ENCODE measurements at places on chromosomes 4 and X.
A peak's percentile ranks its signal among the peaks of the same experiment; 100 is the strongest.

GRCh38 chrX:120428309-120428708, 40.8 kb downstream of the LAMP2 start:
- no peak for DNase-seq

GRCh38 chrX:119181491-119181890, 53.9 kb upstream of the KIAA1210 start:
- no peak for DNase-seq

DNA sequence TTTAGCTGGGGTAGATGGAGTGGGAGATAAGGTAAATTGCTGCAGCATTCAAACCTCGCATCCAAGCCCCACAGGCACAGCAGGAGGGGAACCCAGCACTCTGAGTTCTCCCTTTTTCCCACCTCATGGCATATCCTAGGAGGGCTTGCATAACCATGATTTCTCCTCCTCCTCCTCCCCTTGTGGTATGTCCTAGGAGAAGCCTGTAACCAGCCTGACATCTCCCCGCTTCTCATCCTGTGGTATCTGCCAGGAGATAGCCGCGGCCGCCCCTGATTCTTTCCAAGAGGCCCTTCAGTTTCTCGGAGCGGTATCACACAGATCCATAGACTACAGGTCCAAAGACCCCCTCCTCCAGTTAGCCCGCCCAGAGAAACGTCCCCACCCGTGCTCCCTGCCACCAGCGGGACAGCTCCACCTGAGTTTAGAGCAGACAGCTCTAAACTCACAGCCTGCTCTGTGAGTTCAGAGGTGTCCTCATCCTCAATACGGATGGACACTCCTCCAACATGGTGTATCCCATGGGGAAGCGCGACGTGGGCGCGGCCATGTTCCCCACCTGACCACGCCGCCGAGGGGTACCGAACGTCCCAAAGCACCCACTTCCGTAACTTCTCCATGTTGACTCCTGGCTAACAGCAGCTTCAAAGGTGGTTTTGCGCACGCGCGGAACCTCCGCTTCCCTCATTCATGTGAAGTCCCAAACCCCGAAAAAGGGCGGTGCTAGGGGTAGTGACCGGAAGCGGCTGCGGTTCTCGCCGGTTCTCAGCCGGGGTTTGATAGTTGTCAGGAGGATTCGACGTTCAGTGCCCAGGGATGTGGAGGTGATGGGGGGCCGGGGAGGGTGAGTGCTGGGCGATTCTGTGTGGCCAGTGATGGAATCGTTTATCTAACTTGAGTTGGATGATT, at the start of gene ZNF81:
TSS of gene ZNF81 (plus strand) at position 739 of the 909 bp plus-strand sequence. CDS start 9,366 bp downstream, outside the sequence.
- peak; percentile 75 for DNase-seq

- no peak for DNase-seq
Measured at GRCh38 chrX:130552444-130553073, 150.8 kb downstream of the RBMX2 start.

DNA sequence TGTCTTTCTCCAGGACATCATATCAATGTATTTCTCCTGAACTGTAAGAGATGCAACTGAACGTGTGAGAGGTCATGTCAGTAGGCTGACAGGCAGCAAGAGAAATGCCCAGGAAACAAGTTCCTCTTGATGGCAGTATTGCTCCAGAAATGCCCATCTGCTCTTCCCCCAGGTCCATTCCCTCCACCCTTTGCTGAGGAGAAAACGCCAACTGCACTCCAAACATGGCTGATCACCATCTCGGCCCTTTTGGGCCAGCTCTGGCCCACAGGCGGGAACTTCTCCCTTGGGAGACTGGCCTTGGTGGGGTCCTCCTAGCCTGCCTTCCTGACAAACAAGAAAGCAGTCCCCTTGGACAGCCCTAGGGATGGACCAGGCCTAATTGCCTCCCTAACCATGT, 276.5 kb upstream of the AGTR2 start:
- DNase-seq: peak; percentile 48

DNA sequence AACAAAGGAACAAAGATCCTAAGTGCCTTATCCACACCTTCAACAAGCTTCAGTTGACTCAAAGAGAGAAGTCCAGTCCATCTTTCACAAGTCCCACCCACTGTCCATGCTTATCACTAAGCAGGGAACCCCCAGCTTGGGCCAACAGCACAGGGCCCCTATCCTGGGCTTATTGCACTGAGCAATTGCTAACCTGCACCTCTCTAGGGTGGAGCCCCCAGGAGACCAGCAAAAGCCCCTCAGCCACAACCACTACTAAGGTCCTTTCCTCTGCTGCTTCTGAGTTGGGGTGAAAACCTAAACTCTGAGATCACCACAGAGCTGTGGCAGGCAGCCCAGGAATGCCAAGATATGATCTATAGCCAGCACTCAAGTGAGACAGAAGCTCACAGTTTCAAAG, 96.7 kb upstream of the PBDC1 start:
- DNase-seq: no peak

GRCh38 chr4:8913121-8913857, 41.6 kb upstream of the HMX1 start:
- DNase-seq: peak; percentile 9

- DNase-seq: no peak
Measured at GRCh38 chrX:34734383-34734782, 77.3 kb upstream of the TMEM47 start.

DNA sequence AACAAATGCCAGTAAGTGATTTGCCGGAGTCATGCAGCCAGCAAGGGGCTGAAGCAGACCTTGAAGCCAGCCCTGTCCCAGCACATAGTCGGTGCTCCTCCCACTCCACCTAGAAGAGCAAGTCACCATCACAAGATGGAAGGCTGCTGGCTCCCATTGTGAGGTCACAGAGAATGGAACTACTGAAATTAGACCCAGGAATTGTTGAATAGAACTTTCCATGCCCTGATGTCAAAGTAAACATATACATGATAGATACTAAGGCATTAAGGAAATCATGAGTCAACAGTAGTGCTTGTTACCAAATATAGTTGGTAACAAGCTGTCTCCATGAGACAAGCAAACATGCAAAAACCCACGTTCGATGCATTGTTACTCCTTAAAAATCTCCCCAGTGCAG, 177.1 kb upstream of the MID1 start:
- DNase-seq: no peak

- no peak for DNase-seq
Measured at GRCh38 chr4:7610022-7610670, 175.4 kb upstream of the PSAPL1 start.

GRCh38 chr4:141328560-141329173, 108.0 kb downstream of the ZNF330 start:
- DNase-seq: no peak

DNA sequence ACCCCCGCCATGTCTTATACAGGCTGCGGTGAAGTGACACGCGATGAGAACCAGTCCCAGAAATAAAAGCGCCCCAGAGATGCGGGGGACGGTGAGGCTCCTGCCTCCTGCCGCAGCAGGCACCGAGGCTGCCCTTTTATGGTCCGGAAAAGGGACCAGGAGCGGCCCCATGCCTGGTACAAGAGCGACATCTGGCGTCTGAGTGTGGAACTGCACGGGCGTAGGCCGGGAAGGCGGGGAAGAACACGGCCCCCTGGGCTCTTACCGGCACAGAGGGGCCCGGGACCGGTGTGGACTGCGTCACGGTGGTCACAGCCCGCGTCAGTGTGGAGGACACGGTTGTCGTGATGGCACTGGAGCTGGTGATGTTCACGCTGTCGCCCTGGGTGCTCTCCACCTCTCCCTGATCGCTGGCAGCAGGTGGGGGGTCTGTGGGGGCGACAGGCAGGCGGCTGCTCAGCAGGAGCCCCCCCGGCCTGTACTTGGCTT, 8.9 kb upstream of the RENBP start:
- DNase-seq: peak; percentile 93

DNA sequence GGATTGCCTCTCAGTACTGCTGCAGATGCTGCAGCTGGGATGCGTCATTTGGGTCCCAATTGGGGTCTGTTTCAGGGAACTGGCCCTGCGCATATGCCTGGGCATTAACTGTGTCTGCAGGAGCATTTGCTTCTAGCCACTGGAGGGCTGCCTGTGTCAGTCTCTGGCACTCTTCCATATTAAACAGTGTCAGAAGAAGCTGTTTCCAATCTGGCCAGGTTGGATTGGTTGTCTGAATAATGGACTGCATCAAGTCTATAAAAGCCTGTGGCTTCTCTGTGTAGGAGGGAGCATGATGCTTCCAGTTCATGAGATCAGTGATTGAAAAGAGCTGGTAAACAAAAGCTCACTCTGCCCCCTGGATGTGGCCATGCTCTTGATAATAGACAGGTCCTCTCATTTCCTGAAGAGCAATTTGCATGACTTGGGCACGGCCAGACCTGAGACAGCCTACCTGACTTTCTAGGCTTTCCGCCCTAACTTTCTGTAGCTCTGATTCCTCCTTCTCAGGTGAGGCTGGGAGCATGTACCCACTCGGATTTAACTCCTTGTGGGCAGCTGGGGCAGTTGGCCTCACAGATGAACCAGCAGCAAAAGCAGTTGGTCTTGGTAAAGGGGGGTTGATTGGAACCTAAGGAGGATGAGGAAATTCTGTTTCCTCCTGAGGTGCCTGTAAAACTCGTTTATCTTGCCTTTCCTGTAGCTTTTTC, 29.2 kb downstream of the SULT1E1 start:
- no peak for DNase-seq

DNA sequence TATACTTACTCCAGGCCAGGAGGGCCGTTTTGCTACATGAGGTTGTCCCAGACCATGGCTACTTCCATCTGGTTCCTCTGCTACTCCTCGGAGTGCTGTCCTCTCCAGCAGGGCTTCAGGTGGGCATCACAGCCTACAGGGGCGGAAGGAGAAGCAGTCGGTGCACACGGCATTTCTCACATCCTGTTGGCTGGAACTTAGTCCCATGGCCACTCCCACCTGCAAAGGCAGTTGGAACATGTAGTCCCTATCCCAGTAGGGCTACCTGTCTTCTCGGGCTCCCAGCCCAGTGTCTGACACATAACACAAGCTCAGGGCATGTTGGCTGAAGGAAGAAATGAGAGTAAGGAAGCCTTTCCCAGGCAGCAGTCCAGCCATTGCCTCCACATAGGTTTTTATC, 7.7 kb upstream of the STK32B start:
- no peak for DNase-seq

- DNase-seq: no peak
Measured at GRCh38 chrX:41332408-41333002, 1.5 kb upstream of the DDX3X start.

DNA sequence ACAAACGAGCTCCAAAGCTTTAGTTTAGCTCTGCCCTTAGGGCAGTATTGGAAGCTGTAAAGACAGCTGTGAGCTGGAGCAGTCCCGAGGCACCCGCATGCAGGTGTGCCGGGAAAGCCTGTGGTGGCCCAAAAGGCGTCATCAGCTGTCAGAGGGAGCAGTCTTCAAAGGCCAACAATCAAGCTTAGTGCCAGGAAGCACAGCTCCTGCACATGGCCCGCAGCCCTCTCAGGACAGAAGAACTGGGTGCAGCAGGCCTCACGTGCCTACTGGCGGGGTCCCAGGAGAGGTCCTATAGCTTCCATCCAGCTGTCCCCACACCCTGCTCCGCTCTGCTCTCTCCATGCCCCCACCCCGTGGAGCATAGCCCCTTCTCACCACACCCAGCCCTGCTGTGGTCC, 92.2 kb upstream of the TRIM2 start:
- DNase-seq: no peak

- DNase-seq: no peak
Measured at GRCh38 chr4:30386266-30386895, 333.8 kb upstream of the PCDH7 start.

DNA sequence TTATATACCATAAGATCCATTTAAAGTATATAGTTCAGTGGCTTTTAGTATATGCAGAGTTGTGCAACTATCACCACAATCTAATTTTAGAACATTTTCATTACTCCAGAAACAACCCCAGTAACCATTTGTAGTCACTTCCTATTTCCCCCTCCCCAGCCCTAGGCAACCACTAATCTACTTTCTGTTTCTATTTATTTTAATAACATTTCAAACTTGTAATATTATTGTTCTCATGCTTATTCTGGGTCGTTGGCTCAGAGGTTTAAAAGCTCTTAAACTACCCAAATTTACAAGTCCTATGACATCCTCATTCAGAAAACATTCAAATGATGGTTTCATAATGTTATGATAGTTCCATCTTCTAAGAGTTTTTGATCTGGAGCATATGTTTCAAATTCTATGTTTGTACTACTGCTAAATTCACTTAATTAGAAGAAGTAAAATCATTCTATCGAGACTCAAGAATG, 18.4 kb downstream of the XIAP start:
- no peak for DNase-seq

DNA sequence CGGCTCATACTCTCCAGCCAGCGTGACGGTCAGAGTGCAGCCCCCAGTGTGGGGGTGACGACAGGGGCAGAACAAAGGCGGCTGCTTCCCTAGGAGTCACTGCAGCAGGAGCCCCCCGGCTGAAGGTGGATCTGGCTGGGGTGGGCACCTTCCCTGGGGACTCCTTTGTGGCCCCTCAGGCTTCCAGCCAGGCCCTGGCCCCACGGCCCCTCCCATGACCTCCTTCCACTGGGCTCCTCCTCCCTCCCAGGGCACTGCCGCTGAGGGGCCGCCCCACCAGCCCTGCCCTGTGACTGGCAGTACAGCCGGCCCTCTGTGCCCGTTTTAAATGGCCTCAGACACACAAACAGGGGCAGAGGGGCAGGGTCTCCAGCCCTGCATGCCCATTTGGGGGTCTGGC, 61.9 kb downstream of the FAM53A start:
- no peak for DNase-seq

GRCh38 chr4:165394275-165394674, 15.5 kb downstream of the CPE start:
- peak; percentile 58 for DNase-seq

- DNase-seq: no peak
Measured at GRCh38 chrX:152074163-152074562, 64.2 kb downstream of the MAGEA10 start.

GRCh38 chrX:47746446-47746845, 87.5 kb upstream of the UXT start:
- DNase-seq: no peak

- DNase-seq: no peak
Measured at GRCh38 chr4:177460460-177460859, 18.2 kb upstream of the AGA start.

GRCh38 chrX:38514016-38514854, 47.1 kb upstream of the TSPAN7 start:
- DNase-seq: no peak

DNA sequence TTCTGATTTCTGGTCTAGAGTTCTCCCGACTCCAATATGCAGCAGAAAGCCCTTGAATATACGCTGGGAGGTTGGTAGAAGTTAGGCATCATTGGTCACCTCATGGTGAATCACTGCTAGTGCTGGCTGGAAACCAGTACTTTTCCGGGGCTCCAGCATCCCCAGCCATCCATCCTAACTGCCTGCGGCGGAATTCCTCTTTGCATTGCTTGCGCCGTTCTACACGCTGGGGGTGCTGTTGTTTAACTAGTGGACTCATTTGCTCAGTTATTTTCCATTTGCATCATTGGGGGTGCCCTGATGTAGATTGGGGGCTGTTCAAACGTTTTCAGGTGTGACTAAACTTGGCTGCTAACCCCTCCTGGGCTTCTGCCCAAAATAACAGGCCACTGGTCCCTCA, 23.3 kb upstream of the GPR50 start:
- DNase-seq: no peak

DNA sequence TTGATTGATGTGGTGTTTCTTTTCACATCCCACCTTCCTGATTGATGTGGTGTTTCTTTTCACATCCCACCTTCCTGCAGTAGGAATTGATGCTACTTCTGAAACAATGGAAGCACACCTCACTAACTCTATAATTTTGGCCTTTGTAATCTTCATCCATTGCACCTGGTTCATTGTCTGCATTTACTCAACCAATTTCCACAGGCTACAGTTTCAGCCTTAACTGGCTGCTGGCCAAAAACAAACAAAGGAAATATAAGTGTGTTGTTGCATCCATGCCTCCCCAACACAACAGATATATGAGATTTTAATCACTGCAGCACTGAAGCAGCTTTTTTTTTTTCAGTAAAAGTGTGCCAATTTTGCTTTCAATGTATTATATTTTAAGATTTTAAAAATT, 867.6 kb upstream of the PCDH7 start:
- DNase-seq: no peak
